Stimulated activated CD4-positive, alpha-beta T cell treated with anti-CD3 and anti-CD28 coated beads, TNF-alpha, amount 100 ng/mL, for 1 hour (primary cell): ENCODE measurements at places on chromosomes 5 and 9.

GRCh38 chr5:95901676-95902627, 59.7 kb downstream of the ELL2 start:
- DNase-seq: no peak

DNA sequence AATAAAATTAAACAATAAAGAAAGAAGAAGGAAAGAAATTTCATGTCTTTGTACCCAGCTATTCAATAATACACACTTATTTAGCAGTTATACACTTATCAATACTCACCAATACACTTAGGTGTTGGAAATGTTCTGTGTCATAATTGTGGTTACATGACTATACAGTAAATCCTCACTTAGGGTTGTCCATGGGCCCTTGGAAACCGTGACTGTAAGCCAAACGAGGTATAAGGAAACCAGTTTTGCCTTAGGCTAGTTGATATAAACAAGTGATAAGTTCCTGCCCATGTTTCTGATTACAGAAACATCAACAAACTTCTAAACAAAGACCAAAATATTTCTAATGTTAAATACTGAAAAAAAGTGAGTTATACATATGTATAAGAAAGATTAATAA, 10.0 kb upstream of the SLCO4C1 start:
- no peak for DNase-seq

DNA sequence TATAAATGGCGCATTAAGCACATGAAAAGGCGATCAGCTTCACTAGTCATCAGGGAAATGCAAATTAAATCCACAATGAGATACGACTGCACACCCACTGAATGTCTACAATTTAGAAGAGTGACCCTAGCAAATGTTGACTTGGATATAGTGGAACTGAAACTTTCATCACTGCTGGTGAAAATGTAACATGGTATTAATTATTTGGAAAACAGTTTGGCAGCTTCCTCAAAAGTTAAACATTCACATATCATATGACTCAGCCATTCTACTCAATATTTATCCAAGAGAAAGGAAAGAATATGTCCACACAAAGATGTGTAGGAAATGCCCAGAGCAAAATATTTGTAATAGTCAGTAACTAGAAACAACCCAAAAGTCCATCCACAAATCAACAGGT, 146.5 kb downstream of the LPAR1 start:
- no peak for DNase-seq

GRCh38 chr5:168672016-168672415, 92.8 kb upstream of the PANK3 start:
- DNase-seq: no peak

- DNase-seq: no peak
These were observed 80.9 kb downstream of the YIPF5 start for GRCh38 chr5:144089401-144090021.

- no peak for DNase-seq
These were observed 141.7 kb downstream of the GADD45G start for GRCh38 chr9:89746385-89747116.

DNA sequence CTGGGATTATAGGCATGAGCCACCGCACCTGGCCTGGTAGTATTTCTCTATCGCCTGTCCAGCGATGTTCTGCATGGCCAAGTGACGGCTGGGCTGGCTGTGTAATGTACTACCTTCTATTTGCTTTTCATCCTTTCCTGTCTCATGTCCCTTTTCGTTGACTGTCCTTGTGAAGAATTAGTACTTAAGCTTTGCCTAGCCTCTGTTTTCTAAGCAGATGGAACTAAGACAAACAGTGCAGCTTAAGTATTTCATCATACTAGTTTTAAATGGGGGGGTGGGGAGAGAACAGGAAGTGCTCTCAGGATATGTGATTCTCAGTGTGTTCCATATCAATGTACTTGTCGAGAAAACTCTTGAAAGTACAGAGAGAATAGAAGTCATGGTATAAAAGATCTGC, 31.7 kb upstream of the CCL21 start:
- no peak for DNase-seq

DNA sequence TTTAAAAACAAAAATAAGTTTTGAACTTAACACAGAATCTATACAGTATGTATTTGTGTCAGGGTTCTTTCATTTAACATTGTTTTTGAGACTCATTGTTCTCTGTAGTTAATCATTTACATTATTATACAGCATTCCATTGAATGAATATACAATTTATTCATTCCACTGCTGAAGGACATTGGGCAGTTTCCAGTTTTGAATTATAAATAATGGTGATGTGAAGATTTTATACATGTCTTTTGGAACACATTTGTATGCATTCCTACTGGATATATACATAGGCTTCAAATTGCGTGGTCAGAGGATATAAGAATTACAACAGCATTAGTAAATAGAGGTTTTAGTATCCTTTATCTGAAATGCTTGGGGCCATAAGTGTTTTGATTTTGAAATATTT, 72.0 kb downstream of the CEP120 start:
- DNase-seq: no peak

GRCh38 chr9:126459965-126460843, 133.6 kb downstream of the MVB12B start:
- no peak for DNase-seq

DNA sequence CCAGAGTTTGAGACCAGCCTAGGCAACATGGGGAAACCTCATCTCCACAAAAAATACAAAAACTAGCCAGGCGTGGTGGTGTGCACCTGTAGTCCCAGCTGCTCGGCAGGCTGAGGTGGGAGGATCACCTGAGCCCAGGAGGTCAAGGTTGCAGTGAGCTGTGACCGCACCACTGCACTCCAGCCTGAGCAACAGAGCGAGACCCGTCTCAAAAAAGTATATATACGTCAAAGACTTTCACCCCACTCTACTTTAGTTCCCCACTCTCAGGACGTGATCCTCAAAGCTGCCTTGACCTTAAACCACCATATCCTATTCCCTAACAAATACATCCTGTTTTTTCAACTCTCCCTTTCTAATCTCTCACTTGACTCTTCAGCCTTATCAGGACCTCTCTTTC, 41.0 kb downstream of the PCDHGC5 start:
- DNase-seq: no peak

DNA sequence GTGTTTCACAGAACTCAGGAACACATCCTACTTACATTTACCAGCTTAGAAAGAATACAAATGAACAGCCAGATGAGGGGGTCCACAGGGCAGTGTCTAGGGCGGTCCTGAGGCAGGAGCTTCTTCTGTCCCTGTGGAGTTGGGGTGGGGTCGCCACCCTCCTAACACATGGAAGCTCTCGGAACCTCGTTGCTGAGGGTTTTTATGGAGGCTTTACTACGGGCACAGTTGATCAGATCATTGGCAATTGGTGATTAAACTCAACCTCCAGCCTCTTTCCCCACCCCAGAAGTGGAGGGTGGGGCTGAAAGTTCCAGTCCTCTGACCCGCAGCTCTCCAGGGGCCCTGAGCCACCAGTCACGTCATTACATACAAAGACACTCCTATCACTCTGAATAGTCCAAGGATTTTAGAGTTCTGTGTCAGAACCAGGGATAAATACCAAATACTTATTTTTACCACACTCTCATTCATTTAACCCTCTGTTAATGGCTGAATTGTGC, 156.9 kb downstream of the COL23A1 start:
- no peak for DNase-seq

DNA sequence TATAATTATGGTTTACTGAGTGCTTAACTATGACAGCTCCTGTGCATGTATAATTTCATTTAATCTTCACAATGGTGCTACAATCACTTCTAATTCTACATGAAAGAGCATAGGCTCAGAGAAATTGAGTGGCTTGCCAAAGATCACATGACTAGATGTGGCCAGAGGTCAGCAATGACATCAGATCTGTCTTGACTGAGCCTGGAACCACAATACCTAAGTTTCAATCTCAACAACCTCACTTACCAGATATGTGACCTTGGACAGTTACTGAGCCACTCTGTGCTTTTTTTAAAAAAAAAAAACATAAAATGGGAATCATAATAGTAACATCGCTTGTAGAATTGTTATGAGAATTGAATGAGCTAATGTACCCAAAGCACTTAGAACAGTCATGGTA, 130.7 kb downstream of the TRIM32 start:
- DNase-seq: no peak

GRCh38 chr9:109759589-109759988, 20.4 kb upstream of the PALM2AKAP2 start:
- no peak for DNase-seq

DNA sequence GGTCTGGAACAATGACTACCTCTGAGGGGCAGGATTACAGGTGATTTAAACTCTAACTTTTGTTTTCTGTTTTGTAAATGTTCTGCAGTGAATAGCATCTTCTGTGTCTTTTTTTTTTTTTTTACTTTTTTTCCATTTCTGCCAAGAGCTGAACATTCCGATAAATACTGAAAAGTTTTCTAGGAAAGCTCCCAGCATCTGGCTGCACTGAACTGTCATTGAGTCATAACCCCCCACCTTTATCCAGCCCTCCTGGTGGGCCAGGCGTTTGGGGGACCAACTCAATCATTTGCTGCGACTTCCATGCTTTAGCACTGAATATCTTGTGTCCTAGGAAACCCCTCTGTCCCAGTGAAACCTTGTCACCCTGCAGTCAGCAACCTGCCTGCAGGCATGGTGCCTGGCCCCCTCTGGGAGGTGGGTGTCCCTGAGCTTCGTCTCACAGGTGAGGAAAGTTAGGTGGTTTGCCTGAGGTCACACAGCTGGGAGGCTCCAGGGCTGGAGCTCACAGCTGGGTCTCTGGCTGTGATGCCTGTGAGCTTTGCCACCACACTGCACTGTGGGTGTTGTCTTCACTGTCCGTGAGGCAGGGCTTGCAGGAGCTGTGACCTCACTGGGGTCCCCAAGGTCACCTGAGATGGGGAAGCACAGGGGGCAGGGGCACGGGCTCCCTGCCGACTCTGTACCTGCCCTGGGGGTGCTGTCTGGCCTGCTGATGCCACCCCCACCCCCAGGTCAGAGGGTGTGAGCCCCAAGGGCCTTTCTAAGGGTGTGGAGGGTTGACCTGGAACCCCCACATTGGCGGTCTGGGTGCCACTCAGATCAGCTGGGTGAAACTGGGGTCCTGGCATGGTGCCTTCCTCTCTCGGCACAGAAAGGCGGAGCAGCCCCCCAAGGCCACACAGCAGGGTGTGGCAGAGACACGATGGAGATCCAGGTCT, 14.1 kb downstream of the PLPP7 start:
- no peak for DNase-seq

- no peak for DNase-seq
These were observed 316.5 kb downstream of the DIRAS2 start for GRCh38 chr9:90325913-90326653.

GRCh38 chr9:104104360-104104759, 10.3 kb downstream of the SMC2 start:
- DNase-seq: no peak

GRCh38 chr9:129256959-129257713, 79.1 kb upstream of the IER5L start:
- no peak for DNase-seq

DNA sequence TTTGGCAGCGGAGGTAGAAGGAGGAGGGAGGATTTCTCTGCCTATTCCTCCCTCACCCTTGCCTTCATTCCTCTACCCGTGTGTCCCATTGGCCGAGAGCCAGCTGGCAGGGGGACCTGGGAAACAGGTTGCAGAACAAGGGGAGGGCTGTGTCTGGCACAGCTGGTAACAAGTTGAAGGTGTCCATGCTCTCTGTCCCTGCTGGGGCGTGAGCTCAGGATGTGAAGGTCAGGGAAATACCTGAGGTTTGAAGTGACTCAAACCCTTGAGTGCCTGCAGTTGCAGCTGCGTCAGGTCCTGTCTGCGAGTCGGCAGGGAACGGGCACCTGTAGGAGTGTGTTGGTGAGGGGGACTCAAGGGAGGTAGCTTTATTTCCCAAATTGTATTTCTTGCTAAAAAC, 16.2 kb downstream of the MIGA2 start:
- no peak for DNase-seq

DNA sequence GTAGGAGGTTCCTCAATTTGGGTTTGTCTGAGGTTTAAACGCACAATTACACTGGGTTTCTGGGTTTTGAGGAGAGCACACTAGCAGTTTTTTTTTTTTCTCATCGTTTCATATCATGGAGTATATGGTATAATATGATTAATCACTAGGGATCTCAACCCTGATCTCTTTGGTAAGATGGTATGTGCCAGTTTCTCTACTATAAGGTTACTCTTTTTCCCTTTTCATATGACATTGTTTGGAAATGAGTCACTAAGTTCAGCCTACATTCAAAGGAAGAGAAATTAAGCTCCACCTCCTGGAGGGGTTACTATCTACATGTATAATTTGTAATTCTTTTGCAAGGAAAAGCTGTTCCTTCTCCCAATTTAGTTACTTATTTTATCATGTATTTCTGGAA, 35.2 kb downstream of the MTRR start:
- no peak for DNase-seq

DNA sequence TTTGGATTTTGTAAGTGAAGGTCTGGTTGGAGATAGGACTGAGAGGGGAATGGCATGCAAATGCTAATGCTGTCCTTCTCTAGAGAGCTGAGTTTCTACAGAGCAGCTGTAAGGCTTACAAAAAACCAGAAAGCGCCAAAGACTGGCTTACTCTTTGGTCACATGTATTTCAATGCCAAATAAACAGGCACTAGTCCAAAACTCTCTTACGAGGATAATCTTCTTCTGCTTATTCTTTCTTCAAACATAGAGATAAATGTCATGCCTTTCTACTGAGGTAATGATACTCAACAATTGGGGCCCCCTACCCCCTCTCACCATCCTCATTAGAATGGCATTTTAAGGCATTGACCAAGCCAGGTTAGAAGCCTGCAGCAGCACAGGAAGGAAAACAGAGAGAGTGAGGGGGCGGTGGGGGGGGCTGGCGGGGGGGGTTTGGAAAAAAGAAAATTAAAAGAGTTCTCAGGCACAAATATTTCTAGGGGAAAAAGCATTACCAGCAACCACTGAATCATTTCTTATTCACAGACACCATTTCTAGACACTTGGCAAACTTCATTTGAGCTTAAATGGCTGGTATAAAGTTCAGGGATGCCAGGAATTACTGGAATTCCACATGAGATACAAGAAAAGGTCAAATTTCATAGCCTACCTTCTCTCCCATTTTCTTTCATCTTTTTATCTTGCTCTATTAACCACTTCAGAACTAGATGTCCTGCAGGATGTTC, 34.0 kb downstream of the PUM3 start:
- no peak for DNase-seq

DNA sequence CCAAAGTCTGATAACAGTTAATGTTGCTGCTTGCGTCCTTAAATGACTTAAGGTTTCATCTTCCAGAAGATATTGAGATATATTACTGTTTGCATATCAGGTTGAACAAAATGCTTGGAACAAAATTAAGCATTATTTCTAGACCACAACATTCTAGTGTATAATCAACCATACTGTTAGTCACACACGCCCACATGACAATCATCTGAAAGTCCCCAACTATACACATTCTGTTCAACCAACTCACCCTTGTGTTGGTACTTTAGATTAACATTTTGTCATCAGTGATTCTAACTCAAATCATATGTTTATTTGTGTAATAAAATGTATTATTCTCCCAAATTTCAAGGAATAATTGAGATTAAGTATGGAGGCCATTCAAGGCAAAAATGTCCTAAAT, 47.3 kb downstream of the LURAP1L start:
- no peak for DNase-seq

GRCh38 chr9:130124085-130124860, 47.9 kb upstream of the NCS1 start:
- no peak for DNase-seq

- DNase-seq: no peak
These were observed 5.3 kb upstream of the FAM120AOS start for GRCh38 chr9:93458712-93459111.

- no peak for DNase-seq
These were observed 28.4 kb upstream of the ITGA1 start for GRCh38 chr5:52759331-52759730.

- DNase-seq: no peak
These were observed 308.7 kb upstream of the BRINP1 start for GRCh38 chr9:119677811-119678505.

- DNase-seq: no peak
These were observed 6.2 kb downstream of the SAP30L start for GRCh38 chr5:154451957-154452356.
